SK-N-DZ (cell line): ENCODE measurements at places on chromosomes 1 and 21.

- DNase-seq = no peak
Observed at GRCh38 chr1:11878081-11878890, 19.5 kb upstream of the NPPB start.

- DNase-seq = no peak
Observed at GRCh38 chr1:92442351-92442750, 44.4 kb downstream of the GFI1 start.

- DNase-seq = no peak
Observed at GRCh38 chr21:13937236-13937635, 273.5 kb downstream of the LIPI start.

- DNase-seq = peak; percentile 83
Observed at GRCh38 chr1:160376525-160377131, 9.8 kb downstream of the NHLH1 start.

DNA sequence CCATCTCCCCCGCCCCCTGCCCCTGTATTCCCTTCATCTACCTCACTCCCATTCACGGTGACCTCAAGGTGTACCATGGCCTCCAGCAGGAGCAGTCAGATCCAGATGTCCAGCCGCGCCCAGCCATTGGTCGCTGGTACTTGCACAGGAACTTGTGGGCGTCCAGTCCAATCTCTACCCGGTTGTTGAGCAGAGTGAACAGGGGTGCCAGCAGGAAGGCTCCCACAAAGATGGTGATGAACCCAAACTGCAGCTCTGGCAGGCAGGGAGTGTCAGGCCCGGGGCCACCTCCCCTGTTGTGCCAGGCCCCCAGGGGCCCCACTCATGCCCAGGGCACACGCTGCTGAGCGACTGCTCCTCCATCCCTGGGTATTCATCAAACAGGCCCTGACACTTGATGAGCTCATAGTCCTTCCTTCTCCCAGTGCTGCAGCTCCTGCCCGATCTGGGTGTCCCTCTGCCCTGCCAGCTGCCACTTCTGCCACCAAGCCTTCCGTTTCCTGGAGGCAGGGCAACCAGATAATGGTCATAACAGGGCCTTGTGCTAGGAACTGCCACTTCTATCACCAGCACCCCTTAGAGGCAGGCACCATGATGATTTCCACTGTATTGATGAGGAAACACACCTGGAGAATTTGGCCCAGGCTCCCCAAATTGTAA lies 5.7 kb upstream of the ARHGEF19 start:
- no peak for DNase-seq

DNA sequence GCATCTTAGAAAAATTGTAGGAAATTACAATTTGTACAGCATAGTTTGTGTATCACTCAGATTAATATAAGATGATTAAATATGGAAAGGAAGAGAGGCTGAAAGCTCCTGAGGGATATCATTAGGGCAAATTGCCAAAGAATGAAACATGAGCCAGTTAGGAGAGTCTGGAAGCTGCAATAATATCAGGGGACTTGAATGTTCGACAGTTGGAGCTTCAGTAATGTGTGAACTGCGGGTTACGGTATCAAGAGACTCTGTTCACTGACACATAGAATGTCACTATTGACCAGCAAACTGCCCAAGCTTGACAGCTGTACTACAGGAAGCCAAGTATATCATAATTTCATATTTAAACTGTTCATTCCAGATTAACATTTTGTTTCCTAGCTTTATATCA lies 157.2 kb downstream of the DENND1B start:
- DNase-seq = no peak

DNA sequence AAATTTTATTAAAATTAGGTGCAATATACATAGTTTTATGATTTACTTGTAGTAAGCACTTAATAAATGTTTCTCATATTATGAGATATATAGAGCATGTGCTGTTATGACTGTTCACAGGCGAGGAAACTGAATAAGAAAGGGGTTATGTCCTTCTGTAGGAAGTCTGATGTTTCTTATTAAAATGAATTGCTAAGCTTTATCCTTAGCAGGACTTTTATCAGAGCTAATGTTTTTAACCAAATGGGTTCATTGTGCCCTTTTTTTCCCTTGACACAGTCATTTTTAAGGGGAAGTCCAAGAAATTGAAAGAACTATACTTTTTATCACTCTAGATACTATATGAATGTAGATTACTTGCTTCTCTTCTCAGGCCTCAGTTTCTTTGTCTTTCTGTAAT lies 285.2 kb downstream of the PTPRC start:
- DNase-seq = no peak

DNA sequence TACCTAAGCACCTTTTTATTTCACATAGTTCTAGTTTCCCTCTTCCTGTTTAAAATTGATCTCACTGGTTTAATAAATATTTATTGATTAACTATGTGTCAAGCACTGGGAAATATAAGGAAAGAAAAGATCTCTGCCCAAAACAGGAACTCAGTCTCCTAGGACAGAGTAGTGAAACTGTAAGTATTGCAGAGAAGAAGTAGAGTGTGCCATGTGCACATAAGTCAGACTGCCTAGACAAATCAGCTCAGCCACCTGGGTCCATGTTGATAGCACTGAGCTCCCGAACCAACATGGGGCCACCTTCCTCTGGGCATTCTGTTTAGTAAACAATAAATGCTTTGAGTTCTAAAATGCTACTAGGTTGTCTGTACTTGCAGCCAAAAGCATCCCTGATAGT lies 9.8 kb upstream of the SSX2IP start:
- no peak for DNase-seq

GRCh38 chr1:153659656-153660055 lies 1.2 kb downstream of the SNAPIN start:
- DNase-seq = no peak

DNA sequence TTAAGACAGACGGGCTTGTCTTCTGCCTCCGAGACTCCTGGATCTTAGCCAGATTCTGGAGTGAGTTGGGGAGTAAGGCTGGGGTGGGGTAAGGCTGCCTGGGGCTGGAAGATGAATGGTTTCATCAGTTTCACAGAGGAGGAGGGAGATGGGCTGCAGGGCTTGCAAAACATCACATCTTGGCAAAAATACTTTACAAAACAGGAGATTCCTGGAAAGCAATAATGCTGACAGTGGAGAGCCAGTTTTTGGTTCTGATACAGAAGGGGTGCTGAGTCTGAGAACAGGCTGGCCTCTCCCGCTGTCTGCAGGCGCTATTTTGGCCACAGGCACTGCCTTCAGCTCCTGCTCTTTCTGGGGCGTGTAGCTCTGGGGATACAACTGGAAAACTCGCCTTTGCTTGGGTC lies 83.4 kb upstream of the KCNE2 start:
- no peak for DNase-seq

DNA sequence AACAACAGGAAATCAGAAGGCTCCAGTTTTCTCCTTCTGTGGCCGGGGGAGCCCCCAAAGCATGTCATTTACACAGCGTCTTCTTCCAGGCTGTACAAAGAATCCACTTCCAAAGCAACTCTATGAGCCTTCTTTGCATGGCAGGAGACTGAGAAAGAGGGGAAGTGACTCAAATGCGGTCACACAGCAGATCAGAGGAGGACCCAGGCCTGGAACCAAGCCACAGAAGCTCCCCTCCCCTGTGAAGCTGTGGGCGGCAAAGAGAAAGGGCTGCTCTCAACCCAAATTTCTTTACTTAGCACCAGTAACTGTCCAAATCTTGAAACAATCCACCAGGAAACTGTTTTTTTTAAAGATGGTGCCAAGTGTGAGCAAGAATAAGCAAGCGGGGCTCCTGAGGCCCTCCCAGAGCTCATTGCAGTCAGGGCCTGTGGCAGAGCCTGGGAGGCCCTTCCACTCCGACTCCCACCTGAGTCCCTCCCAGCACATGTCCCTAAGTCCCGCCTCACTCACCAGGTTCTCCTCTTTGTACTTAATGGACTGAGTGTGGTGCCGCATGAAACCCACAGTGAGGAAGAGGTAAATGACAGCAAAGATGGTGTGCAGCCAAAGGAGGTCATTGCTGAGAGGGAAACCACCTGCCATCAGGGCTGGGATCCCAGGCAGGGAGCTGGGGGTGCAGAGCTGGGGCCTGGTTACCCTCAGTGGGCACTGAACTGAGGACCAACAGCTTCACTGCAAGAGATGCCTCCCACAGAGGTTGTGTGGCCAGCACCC lies 15.9 kb downstream of the TMEM63A start:
- no peak for DNase-seq

DNA sequence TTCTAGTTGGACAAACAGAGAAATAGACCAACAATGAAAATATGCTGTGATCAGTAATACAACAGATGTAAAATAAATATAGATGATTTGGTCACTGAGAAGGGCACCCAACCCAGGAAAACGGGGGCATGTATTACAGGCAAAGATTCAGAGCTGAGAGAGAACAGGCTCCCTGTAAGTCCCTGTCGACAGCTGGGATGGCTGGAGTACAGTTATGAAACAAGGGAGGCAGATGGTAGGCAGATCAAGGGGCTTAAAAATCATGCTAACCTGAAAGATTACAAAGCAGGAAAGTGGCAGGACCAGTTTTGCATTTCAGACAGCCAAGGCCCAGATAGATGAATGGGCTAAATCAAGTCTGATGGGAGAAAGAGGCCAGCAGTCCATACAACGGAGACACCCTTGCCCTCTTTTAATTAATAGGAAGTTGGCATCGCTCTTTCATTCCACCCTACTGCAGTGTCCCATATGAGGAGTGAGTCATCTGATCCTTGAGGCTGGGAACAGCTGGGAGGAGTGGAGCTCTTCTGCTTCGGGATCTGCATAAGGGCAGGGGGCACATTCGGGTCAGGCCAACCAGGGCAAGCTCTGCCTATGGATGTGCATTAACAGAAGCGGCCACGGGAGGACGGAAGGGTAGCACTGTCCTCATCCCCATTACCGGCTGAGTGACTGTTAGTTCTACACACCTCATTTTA lies 171.1 kb downstream of the DAB1 start:
- no peak for DNase-seq

DNA sequence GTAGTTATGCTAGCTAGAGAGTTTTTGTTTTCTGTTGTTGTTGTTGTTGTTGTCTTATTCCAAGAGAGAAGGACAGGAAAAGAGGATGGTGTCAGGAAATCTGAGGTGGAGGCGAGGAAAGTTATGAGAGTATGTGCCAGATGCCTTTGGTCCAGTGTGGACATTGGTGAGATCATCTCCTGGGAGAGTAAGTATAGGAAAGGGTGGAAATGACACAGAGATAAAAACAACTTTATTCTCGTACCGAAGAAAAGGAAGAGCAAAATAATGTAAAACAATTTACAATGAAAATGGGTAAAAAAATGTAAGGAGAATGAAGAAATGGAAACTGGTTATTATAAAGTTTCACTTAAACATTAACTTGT lies 97.4 kb upstream of the ADGRL2 start:
- DNase-seq = no peak

DNA sequence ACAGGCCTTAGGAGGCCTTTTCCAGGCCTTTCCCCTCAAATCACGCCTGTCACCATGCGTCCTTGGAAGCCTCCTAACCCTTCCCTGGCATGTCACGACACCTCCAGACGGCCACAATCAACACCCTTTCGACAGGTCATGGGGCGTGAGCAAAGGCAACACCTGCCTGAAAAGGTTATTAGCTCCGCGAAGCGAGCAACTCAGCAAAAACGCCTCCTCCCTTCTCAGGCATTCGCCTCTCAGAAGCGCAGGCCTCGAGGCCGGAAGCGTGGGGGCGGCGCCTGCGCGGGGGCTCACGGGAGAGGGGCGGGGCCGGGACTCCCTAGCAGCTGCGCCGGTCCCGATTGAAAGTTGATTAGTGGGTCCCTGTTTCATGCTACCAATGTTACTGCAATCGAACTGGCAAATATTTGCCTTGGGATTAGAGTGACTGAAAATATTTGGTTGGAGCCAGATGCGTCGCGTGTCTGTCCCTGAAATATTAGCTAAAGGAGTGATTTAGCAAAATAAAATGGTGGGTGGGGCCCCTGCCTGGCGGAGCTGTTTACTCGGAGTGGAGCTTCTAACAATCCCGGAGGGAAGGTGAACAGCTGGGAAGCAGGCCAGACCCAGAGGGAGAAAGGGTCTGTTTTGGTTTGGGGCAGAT lies 44.9 kb downstream of the GFI1 start:
- no peak for DNase-seq

DNA sequence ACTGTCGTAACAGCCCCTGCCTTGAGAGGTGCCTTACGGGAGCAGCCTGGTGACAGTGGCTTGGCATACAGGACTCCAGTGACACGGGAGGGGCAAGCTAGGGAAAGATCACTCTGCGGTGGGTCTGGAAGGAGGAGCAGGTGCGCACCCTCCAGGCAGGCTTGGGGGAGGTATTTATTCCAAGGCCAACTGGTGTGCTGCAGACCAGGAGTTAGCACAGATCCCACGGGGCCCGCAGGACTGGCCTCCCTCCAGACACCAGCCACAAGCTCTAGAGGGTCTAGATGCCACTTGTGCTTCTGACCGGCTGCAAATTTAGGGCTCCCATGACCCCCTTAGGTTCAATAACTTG lies 22.1 kb downstream of the PSEN2 start:
- DNase-seq = no peak

- DNase-seq = peak; percentile 7
Observed at GRCh38 chr1:200737647-200738291, 924 bp upstream of the CAMSAP2 start.

DNA sequence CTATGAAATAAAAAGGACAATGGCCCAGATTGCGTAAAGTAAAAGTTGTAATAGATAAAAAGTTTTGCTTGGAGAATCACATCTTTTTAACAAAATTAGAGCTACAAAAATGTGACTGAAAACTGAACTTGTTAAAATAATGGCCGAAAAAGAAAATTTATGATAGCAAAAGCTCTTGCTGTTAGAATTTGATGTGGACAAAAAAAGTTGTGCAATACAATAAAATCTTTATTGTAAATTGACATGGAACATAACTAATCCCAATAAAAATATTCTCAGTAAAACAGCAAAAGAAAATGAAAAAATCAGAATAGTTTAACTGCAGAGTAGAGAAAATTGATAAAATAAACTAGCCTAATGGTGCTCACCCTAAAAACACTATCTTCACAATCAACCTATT lies 11.4 kb upstream of the CAMSAP2 start:
- DNase-seq = no peak

DNA sequence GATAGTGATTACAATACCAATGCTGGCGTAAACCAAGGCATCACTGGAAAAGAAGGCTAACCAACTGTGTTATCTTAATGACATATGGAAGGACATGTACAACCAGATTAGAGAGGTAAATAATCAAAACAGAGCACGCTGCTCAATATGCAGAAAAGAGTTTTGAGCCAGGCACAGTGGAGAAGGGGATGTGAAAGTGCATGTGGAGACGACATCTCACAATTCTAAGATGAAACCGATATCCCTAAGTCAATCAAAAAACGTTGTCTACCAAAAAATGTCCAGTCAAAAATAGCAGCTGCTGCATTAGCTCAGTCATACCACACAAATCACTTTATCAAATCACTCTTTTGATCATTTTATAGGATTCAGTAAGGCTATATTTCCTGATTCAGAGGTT lies 116.3 kb upstream of the OLIG2 start:
- DNase-seq = no peak

DNA sequence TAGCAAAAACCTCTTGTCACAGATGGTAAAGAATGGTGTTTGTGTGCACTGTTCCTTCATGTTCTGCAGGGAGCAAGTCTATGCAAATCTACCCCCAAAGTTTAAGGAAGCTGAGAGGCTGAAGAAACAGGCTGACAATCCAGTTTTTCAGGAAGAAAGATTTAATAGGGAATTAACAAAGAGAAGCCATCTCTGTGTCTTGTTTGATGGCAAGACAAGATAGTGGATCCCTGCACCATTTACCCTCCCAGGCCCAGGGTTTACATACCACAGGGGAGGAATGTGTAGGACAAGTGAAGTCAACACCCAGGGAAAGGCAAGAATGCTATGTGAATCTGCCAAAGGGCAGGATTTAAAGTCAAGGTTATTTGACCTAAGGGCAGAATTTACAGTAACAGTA lies 48.1 kb upstream of the FNBP1L start:
- no peak for DNase-seq
